ENCODE measurements at places on chromosomes 3 and 15. TPM values are rescaled to one million over a fixed set of nuclear protein-coding genes. Genes with fewer than 3 reads are reported as not detected.

The GPR176 gene
- total RNA-seq, result 75.9 TPM

The SLC15A2 gene
- 0.37 TPM for total RNA-seq

The TRIM42 gene
- total RNA-seq, result not detected

- DNase-seq, result peak; percentile 18
Measured at GRCh38 chr15:29970402-29970695, 112.4 kb upstream of the GOLGA8J start.

DNA sequence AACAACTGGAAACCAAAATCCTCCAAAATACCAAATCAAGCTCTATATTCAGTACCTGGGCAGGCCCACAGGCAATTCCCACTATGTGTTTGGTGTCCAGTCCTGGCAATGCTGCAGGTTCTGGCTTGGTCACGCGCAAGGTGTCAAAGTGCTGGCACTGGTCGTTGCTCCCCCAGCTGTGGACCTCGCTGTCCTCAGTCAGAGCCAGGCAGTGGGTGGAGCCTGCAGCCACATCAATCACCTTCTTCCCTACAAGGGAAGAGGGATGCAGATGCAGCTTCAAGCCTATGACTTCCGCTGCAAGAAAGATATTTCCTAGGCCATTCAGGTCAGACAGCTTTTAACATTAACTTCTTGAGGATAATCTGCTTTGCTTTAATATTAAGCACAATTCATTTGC lies 61.3 kb downstream of the HERC2 start:
- DNase-seq, result no peak

DNA sequence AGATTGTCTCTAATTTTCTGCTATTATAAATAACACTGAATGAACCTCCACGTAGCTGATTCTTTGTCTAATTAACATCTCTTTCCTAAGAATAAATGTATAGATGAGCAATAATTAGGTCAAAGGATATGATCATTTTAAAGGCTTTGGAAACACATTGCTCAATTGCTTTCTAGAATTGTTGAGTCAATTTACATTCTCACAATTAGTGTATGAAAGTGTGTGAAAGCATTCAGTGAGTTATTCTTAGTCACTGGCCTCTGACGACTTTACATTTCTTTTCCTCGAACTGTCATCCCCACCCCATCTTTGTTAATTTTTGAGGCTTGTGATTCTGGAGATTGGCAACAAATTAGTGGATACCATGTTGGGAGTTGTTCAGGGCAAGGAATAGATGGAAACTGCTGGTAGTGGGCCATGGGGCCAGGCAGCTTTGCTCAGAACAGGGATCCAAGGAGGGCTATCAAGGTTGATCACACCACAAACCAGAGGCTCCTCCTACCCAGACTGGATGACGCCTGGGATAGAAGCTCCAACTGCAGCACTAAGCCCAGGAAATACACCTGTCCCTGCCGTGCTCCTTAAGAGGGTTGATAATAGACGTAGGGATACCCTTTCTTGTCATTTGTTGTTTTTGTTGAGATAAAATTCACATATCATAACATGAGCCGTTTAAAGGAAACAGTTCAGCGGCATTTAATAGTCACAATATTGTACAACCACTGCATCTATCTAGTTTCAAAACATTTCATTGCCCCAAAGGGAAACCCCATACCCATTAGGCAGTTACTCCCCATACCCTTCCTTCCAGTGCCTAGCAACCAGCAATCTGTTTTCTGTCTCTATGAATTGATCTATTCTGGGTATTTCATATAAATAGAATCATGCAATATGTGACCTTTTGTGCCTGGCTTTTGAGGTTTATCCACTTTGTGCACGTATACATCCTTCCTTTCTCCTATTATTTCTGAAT lies 27.9 kb downstream of the EIF1B start:
- DNase-seq, result no peak

The AP3B2 gene
- not detected for total RNA-seq

The TMC3 gene
- total RNA-seq, result not detected

- DNase-seq, result peak; percentile 46
Measured at GRCh38 chr15:57220205-57220604, 156.1 kb upstream of the CGNL1 start.

- peak; percentile 40 for DNase-seq
Measured at GRCh38 chr3:54817628-54818027, 110.2 kb downstream of the LRTM1 start.

DNA sequence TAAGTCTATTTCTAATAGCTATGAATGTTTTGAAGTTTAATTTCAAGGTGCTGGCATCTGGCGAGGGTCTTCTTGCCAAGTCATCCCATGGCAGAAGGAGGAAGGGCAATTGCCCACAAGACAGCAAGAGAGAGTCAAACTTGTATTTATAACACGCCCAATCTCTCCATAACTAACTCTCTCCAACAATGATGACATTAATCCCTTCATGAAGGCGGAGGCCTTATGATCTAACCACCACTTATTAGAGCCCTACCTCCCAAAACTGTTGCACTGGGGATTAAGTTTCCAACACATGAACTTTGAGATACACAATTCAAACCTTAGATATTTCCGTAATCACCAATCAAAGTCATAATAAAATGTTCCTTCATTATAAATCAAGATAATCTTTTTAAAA lies 406.9 kb downstream of the CNTN6 start:
- no peak for DNase-seq

The ABTB1 gene
- total RNA-seq, result 0.52 TPM

The GOLGA8S gene
- total RNA-seq, result not detected
